ENCODE measurements at places on chromosomes 2 and 18.

- no peak for DNase-seq
Observed at GRCh38 chr18:26293982-26294381, 67.7 kb downstream of the TAF4B start.

DNA sequence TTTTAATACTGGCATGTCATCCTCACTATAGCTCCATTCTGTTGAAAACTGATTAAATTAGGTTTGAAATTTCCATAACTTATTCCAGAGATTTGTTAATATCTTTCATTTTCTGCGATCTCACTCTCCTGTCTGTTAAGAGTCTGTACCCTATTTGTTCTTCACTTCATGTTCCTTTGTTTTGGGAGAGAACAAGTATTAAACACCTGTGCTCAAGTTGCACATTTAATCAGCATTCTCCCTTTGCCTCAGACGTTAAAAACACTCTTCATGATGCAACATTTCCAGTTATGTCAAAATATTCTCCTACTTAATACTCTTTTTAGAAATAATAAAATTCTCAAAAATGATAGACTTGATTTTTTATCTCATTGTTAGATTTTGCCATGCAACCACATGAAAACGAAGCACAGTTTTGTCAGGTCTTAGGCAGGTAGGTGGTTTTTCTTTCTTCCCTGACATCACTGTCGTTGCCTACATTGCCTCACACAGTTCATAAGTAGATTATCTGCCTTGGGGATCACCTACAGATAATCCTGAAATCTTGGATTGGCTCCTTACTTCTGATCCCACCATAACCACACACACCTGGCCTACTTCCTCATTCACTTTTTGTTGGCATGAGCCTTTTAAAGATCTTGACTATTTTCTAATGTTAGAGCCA is 109.9 kb downstream of the GAREM1 start:
- DNase-seq, result no peak

DNA sequence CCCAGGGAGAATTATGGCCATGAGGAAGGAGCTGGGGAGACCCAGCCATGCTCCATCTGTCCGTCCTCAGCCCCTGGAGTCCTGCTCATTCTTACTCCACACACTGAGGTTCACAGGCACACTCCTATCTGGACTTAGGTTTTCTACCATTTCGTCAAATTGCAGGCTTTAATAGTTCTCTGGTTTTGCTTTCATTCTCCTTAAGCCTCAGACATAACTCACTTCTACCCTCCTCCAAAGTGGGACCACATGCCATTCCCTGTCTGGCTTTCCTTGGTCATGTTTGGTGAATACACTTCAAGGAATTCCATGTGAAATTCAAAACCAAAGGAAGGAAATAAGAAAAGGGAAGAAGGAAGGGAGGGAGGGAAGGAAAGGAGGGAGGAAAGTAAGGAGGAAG is 115.7 kb downstream of the CMPK2 start:
- no peak for DNase-seq

- DNase-seq, result no peak
Observed at GRCh38 chr18:8795586-8796325, 90.4 kb downstream of the MTCL1 start.

DNA sequence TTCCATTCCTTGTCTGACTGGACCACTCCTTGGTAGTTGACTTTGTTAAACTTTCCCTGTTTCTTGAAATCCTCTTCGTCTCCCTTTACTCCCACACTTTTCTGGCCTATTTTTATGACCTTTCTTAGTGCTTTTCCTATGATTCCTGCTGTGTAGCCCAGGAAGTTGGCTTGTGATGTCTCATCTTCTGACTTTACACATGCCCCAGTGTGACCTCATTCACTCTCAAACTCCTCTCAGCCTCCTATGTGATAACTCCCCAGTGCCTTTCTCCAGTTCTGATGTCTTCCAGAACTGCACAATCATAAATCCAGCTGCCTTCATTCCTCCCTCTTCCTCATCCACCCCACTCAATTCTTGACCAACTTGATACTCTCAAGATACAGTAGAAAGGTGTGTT is 407.6 kb downstream of the TGIF1 start:
- DNase-seq, result peak; percentile 49

DNA sequence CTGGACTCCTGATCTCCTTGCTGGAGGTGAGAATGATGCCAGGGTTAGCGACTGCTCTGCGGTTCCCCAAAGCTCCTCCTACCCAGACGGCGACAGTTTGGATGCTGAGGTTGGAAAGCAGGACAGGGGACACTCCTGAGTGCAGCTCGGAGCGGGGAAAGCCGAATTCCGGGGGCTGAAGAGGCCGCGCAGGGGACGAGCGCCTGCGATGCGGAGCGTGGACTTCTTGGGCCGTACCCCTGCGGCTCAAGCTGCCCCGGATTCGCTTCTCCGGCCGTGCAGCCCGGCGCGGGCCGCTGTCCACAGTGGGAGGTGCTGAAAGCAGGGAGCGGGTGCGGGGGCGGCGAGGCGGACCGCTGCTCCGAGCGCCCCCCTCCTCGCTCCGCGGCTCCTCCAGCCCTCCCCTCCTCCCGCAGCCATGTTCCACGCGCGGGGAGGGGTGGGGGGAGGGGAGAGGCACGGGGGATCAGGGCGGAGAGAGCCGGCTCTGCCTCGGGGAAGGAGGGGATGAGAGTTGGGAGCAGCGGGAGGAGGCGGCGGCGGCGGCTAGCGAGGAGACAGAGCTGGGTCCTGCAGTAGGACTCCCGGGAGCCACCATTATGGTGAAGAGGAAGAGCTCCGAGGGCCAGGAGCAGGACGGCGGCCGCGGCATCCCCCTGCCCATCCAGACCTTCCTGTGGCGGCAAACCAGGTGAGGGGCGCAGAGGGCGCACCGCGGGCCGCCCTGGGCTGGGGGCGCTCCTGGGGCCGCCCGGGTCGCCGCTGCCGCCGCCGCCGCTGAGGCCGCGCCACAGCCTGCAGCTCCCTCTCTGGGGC is at the start of gene UNC80:
Gene UNC80 (plus strand): TSS at position 359 of the 816 bp plus-strand sequence. CDS start 241 bp downstream, at position 600.
- DNase-seq, result peak; percentile 55

GRCh38 chr2:66845307-66845706 is 410.4 kb downstream of the MEIS1 start:
- DNase-seq, result no peak

DNA sequence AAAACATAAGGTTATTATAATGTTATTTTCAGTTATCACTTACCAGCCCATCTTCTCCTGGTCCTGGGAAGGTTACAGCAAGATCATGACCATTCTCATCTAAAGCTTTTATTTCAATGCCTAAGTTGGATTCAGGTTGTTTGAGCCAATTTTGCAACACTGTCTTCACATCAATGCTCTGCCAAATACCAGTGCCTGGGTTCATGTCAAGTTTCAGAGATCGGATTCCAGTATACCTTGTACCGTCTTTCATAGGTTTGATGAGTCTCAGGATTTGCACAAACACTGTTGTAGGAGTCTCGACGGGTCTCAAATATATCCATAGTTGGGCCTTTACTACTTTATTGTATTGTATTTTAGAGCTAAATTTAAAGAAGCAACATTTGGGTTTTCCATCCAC is 2.5 kb downstream of the MSTN start:
- no peak for DNase-seq

DNA sequence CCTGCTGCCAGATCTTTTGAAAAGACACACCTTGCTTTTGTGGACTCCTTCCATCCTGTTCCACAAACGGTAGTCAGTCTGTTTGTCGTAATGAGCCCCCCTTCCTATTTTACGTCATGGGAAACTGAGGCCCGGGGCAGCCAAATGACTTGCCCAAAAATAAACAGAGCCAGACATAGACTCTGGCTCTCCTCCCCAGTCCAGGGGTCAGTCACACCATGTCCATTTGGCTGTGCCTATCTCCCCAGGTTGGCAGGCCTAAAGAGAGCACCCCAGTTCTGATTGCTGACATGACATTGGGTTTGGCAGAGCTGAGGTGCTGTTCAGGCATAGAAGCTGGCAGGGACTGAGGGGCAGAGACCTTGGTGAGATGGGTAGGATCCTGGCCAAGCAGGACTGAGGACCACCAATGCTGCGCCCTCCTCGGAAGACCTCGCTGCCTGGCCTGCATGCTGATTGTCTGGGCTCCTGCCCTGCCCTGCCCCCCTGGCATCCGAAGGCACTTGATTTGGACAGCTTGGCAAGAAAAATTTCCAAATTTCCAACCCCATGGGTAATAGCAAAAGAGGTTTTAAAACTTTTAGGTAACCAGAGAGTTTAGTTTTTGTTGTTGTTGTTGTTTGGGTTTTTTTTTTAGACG is 335.4 kb downstream of the DYSF start:
- DNase-seq, result no peak

DNA sequence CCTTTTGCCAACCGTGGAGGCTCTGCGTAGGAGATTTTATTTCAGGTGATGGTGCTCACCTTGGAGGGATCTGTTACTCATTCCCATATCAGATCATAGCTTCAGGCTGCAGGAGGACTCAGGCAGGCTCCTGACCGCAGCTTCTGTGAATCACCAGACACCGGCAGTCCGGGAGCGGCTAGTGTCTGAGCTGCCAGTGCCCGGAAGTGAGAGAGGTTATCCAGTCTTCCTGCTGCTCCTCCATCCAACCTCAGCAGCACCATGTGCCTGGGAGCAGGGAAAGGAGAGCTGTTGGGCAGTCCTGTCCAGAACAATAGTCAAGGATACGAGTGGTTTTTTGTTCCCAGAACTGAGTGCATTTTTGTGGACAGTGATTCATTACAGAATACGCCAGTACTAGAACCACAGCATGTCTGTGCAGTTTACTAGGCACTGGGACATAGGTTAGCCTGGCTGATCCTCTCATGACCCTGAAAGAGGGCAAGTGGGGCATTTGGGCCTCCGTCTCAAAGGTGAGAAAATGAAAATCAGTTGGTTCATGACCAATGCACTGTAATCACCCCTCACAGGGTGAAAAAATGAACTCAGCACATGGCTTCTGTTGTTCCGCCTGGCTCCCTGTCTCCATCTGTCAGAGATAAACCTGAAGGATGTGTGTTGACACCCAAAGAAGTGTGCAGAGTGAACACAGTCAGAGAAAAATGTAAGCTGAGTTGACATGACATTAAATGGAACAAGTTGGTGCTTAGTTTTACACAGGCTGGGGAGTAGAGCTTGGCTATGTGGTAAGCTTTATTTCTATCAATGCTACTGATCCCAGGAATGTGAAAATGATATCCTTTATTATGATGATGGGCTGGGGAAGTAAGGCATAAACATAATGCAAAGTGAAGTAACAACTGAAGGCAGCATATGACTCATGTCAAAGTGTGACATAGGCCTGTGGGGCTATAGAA is 12.2 kb downstream of the FHOD3 start:
- DNase-seq, result peak; percentile 44

- DNase-seq, result no peak
Observed at GRCh38 chr2:230269715-230270114, 44.2 kb downstream of the SP140 start.

GRCh38 chr2:165825041-165825440 is 31.0 kb upstream of the GALNT3 start:
- DNase-seq, result no peak

DNA sequence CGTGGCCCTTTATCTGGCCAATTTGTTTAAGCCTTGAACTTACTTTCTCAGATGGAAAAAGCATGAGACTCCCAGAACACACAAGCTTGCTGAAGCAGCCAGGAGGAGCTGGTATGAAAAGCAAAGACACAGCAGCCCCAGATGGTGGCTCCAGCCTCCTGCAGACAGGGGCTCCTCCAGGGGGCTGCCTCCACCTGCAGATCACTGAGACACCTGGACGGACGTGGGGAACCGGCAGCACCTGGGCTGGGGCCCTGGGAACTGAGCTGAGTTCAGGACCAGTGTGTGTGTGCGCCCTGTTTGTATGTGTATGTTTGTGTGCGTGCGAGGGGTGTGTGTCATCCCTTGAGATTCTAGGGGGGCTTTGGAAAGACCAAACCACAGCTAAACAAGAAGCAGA is 8.6 kb downstream of the CYS1 start:
- no peak for DNase-seq

DNA sequence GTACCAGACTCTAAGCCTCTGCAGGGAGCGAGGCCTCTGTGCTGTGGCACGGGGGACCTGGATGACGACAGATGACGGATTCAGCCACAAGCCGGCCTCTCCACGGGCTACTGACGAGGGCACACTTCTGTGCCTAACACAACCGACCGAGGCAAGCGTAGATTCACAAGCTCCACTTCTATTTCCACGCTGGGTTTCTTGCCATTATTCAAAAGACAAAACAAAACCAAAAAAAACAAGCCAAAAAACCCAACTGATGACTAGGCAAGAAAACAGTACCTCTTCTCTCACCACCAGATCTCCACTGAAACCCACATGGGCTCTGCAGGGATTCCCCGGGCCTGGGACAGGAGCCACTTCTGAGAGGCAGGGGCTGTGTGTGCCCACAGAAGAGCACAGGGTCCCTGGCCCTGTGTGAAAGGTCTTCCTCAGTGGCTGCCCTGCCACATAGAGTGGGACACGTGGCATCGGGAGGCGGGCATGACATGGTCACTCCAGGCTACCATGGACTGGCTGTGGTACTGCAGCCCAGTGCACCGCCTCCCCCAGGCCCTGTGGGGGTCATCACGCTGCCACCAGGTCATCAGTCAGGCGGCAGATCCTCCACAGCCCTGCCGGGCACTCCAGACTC is 254.7 kb downstream of the HDAC4 start:
- no peak for DNase-seq

DNA sequence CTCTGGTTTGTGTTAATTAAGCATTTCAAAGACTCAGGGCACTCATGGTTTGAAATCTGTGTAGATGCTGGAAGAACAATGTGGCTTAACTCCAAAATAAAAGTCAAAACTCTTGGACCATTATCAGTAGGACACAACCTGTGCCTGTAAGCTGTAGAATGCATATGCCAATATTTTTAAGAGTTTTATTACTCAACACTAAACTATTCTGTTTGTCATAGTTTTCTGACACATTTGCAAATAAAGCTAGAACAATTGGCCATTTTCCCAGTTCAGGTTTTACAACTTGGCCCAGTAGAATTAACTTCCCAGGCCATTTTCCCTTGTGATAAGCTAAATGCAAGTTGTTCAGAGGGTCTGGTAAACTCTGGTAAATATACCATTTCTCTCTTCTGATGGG is 713.1 kb downstream of the CBLN2 start:
- no peak for DNase-seq

DNA sequence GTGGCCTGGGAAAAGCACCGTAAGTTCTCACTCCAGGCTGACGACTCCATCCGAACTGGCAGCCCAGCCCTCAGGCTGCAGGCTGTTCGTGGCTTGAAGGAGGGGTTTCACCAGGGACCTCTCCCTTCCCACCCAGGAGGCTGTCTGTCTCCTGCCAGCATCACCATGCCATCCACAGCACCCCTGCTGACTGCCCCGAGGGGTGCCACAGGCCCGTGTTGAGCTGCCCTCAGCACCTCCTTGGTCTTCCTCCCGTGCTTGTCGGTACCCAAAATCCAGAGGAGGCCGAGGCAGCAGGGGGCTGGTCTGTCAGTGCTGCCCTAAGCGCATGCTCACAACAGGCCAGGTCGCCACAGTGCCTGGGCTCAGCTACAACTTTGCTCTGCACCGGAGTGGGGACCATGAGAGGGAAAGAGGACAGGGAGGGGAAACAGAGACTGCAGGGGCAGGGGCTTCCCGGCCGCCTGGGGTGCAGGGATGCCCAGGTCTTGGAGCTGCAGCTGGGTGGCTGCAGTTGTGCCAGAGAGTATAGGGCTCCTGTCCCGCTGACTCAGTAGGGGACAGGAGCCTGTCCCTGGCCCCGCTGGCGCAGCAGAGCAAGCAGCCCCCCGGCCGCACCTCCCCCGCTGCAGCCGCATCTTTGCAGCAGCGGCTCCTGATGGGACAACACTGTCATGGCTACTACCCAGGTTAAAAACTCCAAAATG is 963.7 kb upstream of the CRIM1 start:
- no peak for DNase-seq

- DNase-seq, result no peak
Observed at GRCh38 chr2:235051436-235052260, 99.8 kb downstream of the SH3BP4 start.
